ENCODE measurements at places on chromosomes 11 and 22.

GRCh38 chr11:107370390-107370789 lies 87.2 kb downstream of the CWF19L2 start:
- no peak for DNase-seq

DNA sequence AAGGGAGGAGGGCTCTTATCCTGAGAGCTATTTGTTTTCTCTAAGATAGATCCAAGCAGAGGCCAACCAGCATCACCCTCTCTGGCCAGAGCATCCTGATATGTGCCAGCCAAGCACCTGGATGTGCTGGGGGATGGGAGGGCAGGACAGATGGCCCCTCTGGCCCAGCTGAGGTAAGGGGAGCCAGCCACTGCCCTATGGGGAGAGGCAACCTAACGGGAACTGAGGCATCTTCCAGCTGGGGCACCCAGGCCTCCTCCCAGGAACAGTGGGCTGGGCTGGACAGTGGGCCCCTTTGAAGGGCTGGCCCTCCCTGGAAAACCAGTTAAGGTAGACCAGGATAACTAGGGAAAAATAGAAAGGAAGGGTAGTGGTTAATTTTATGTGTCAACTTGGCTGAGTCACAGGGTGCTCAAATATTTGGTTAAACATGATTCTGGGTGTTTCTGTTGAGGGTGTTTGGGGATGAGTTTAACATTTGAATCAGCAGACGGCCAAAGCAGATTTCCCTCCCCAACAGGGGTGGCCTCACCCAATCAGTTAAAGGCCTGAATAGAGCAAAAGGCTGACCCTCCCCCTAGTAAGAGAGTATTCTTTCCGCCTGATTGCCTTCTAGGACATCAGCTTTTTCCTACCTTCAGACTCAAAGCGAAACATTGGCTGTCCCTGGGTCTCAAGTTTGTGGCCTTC lies 595.1 kb downstream of the BUD13 start:
- no peak for DNase-seq

- DNase-seq: no peak
Observed at GRCh38 chr11:47867823-47868222, 19.7 kb upstream of the NUP160 start.

DNA sequence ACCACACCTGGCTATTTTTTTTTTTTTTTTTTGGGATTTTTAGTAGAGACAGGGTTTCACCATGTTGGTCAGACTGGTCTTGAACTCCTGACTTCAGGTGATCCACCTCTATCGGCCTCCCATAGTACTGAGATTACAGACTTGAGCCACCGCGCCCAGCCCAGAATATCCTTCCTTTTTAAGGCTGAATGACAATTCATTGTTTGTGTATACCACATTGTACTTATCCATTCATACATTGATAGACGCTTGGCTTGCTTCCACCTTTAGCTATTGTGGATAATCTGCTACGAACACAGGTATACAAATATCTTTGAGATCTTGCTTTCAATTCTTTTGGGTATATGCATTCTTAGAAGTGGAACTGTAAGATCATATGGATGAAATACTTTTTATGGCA lies 10.8 kb upstream of the RASSF10 start:
- DNase-seq: no peak

GRCh38 chr11:36711104-36711825 lies 113.2 kb upstream of the RAG2 start:
- no peak for DNase-seq

DNA sequence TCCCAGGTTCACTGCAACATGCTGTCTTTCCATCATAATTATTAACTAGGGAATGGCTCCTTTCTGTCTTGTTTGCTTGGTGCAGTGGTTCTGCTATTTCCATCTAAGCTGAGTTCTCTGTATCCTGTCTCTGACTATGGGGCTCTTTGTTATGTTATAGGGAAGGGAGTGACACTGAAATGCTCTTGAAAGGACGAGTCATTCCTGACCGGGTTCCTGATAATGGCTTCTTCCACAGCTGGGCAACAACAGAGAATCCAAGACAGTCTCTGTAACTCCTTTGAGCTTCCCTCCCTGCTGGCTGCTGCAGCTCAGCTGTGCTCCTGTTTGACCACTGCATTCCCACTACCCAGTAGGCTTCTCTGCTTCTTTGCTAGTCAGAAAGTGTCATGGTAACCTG lies 24.1 kb downstream of the OR2AT4 start:
- DNase-seq: no peak

- DNase-seq: no peak
Observed at GRCh38 chr11:2452321-2453012, 7.7 kb downstream of the KCNQ1 start.

DNA sequence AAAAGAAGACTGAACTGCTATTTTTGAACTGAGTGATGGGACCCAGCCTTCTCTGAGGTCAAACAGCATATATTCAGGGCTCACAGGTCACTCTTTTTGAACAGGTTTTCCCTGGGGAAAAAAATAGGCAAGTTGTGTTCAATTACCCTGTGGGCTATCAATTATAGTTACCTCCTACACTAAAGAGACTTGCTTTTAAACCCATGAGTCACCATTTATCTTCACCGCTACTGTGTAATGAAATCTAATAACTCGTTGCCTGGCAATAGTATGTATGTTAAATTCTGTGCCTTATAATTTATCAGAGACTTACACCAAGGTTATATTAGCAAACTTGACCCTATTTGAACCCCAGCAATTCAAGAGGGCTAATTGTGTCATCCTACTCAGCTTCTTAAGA lies 98.5 kb downstream of the CYP2R1 start:
- DNase-seq: no peak

- no peak for DNase-seq
Observed at GRCh38 chr11:60985991-60986915, 14.8 kb downstream of the CD6 start.

- no peak for DNase-seq
Observed at GRCh38 chr22:23248583-23248982, 68.3 kb downstream of the BCR start.

DNA sequence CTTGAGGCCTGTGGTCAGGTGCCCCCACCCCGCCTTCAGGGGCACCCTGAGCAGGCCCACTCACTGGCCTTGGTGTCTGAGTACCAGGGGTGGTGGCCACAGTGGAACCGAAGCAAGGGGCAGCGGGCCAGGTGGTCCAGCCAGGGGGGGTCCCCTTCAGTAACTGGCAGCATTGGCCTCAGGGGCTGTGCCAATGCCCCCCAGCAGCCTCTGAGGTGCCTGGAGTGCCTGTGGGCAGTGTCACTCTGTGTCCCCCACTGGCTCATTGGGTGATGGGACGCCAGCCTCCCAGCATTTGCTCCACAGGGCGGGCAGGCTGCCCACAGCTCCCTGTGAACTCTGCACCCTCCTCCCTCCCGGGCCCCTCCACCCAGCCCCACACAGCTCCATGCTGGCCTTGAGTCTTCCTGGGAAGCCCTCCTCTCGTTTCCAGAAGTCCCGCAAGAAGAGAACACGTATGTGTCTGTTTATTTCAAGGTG lies 29.5 kb upstream of the CARS1 start:
- DNase-seq: no peak

DNA sequence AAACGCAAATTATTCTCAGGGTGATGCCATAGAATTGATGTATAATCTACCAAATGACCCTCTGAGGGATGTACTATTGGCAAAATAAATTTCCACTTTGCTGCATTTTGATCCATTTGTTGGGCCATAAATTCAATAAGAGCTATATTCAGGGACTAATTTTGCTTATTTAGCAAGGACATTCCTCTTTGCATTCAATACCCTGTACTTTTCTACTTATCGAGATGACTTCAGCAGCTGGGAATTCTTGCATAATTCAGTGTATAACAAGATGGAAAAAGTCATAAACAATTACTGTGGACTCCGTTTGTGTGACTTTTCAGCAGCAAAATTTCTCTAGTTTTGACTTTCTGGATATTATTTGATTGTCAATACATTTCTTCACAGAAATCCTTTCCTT lies 744.7 kb upstream of the CCDC179 start:
- DNase-seq: no peak

- no peak for DNase-seq
Observed at GRCh38 chr11:112728288-112728687, 232.9 kb upstream of the NCAM1 start.

DNA sequence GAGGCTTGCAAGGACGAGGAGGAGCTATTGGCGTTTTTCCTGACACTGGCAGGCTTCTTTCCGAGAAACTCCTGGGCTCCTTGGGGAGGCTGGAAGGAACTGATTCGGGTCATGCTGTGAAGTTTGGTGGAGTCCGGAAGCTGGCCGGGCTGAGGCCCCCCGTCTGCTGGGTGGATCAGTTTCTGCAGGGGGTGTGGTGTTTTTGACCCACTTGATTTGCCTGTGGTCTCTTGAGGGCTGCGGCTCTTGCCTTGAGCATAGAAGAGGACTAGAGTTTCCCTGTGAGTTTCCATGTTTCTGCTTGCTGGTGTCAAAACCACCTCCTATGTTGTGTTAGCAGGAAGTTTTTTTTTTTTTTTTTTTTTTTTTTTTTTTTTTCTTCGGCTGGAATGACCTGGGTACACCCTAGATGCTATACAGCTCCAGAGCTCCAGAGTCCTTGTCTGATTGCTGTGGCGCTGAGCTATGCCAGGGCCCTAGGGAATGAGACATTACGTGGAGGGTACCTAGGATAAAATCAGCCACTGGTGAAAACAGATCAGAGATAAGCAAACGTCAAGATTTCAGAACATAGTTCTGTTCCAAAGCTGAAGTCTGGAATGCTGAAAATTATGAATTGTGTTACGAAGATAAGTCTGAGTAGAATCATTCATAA lies 728 bp downstream of the TBC1D22A start:
- DNase-seq: peak; percentile 63

GRCh38 chr22:36355362-36355761 lies 32.4 kb downstream of the MYH9 start:
- DNase-seq: no peak

- no peak for DNase-seq
Observed at GRCh38 chr11:35663408-35663702, 780 bp downstream of the TRIM44 start.

DNA sequence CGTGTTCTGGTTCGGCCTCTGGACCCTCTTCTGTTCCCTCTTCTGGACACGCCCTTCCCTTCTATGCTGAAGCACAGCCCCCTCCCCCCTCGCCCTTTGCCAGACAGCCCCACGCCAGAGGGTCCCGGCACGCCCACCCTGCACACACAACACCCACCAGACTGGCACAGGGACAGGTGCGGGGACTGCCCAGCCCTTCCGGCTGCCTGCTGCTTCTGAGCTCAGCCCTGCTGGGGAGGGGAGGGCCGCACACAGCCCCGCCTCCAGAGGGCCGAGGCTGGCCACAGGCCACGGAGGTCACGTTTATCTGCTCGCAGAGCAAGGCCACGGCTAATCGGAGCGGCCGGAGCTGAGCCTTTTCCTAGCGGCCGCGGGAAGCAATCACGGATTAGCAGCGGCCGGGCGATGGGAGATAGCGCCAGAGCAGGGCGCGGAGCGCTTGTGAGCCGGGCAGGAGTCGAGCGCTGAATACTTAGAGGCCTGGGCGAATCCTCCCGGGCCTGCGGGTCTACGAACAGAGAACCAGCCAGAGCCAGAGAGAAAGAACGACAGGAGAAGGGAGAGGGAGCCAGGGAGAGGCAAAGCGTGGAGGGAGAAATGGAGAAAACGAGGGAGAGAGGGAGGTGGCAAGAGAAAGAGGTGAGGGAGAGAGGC lies 21.5 kb downstream of the OTUB1 start:
- DNase-seq: no peak

GRCh38 chr11:59666969-59667368 lies 1.9 kb downstream of the PATL1 start:
- no peak for DNase-seq

- DNase-seq: no peak
Observed at GRCh38 chr22:17829695-17830042, 55.4 kb upstream of the BID start.

Measured in GM19239 (cell line).